ENCODE measurements at places on chromosomes 3 and 15.

DNA sequence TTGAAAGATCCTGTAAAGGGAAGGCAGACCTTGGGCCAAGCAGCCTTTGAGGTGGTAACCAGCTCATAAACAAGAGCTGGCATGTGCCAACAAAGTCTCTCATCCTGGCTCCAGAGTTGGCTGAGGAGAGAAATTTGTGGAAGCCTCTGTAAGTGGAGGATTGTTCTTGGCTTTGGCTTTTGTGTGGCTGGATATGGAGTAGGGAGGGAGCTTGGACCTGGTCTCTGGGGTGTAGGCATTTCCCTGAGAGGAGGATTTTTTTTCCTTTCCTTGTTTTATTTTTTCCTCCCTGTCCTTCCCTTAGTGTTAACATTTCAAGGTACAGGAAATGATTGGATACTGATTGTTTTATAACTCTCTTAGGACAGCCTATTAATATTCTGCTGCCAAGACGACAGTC is 60.8 kb downstream of the ZNF609 start:
- H3K27me3 ChIP-seq, result no peaks in the 10 kb centered on the region
- DNase-seq, result no peak
- H3K36me3 ChIP-seq, result no peaks in the 10 kb centered on the region
- no peak overlapping the region for H3K4me3 ChIP-seq
- H3K4me1 ChIP-seq, result peaks cover 8% of the 10 kb centered on the region

- no peak for DNase-seq
- no peaks in the 10 kb centered on the region for H3K36me3 ChIP-seq
- H3K4me3 ChIP-seq, result no peak overlapping the region
- H3K27me3 ChIP-seq, result peaks cover 2% of the 10 kb centered on the region
- H3K27ac ChIP-seq, result no peak overlapping the region
- H3K4me1 ChIP-seq, result no peaks in the 10 kb centered on the region
Measured at GRCh38 chr3:65362688-65363087, 674.9 kb upstream of the ADAMTS9 start.

- peaks cover 19% of the 10 kb centered on the region for H3K4me1 ChIP-seq
- peak overlapping the region; percentile 31 for H3K4me3 ChIP-seq
- peak overlapping the region; percentile 37 for H3K27ac ChIP-seq
- H3K27me3 ChIP-seq, result no peaks in the 10 kb centered on the region
Measured at GRCh38 chr3:4584456-4585249, 91.5 kb downstream of the ITPR1 start.

GRCh38 chr3:155500194-155500818 is 206.8 kb upstream of the STRIT1 start:
- H3K4me1 ChIP-seq, result no peaks in the 10 kb centered on the region
- H3K4me3 ChIP-seq, result no peak overlapping the region
- no peaks in the 10 kb centered on the region for H3K27me3 ChIP-seq
- no peaks in the 10 kb centered on the region for H3K36me3 ChIP-seq
- DNase-seq, result no peak

- no peaks in the 10 kb centered on the region for H3K36me3 ChIP-seq
- peak overlapping the region; percentile 84 for H3K27ac ChIP-seq
- peaks cover 28% of the 10 kb centered on the region for H3K4me1 ChIP-seq
- no peaks in the 10 kb centered on the region for H3K27me3 ChIP-seq
Measured at GRCh38 chr3:189324538-189325138, 152.9 kb downstream of the TPRG1 start.

GRCh38 chr3:141525814-141526213 is 39.0 kb downstream of the RASA2 start:
- no peaks in the 10 kb centered on the region for H3K27me3 ChIP-seq
- H3K4me1 ChIP-seq, result peaks cover 60% of the 10 kb centered on the region
- H3K27ac ChIP-seq, result peak overlapping the region; percentile 36
- peaks cover 28% of the 10 kb centered on the region for H3K36me3 ChIP-seq
- DNase-seq, result no peak

DNA sequence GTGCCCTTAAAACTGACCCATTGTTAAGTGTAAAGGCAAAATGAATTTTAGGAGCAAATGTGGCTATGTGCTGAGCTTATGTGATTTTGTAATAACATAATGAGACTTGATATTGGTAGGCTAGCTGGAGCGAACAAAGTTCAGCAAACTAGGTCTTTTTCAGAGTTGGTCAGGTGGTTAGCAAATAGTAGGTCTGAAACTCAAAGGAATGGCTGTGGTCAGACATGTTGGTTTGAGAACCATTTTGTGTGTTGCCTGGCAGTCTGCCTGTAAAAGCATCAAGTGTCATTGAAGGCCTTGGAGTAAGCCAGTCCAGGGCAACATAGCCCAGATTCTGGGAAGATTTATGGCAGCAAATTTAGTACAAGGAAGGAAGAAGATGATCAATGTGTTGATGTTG is 16.4 kb downstream of the FBXO22 start:
- H3K27ac ChIP-seq, result no peak overlapping the region
- no peak overlapping the region for H3K4me3 ChIP-seq
- no peak for DNase-seq

- H3K27ac ChIP-seq, result no peak overlapping the region
- DNase-seq, result no peak
- no peaks in the 10 kb centered on the region for H3K27me3 ChIP-seq
- no peaks in the 10 kb centered on the region for H3K4me1 ChIP-seq
- no peak overlapping the region for H3K4me3 ChIP-seq
Measured at GRCh38 chr15:55907797-55908196, 85.6 kb downstream of the NEDD4 start.

DNA sequence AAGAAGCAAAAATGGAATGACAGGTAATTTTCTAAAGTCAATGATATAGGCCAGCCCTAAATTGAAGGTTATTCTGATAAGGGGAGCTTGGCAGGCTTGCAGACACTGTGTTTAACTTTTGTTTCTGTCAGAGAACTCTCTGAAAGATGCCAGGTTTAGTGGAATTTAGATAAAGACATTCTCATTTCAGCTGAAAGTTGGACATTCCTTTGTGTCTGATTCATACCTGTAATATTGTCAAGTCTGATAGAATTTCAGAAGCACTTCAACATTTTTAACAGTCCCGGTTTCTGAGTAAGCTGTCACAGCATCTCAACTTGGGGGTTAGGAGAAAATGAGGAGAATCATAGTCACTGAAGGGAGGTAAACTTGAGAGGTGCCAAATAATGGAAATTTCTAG is 84.0 kb downstream of the DIPK2A start:
- no peak overlapping the region for H3K4me3 ChIP-seq
- H3K4me1 ChIP-seq, result no peaks in the 10 kb centered on the region
- DNase-seq, result no peak

GRCh38 chr3:187743195-187744141 is 1.8 kb downstream of the BCL6 start:
- H3K4me3 ChIP-seq, result peak overlapping the region; percentile 83
- no peaks in the 10 kb centered on the region for H3K27me3 ChIP-seq
- peak overlapping the region; percentile 98 for H3K27ac ChIP-seq

- no peaks in the 10 kb centered on the region for H3K27me3 ChIP-seq
- H3K27ac ChIP-seq, result no peak overlapping the region
- no peak overlapping the region for H3K4me3 ChIP-seq
- no peaks in the 10 kb centered on the region for H3K36me3 ChIP-seq
Measured at GRCh38 chr3:172343979-172344378, 104.3 kb downstream of the GHSR start.

GRCh38 chr3:39109086-39109485 is 1.6 kb downstream of the TTC21A start:
- H3K27me3 ChIP-seq, result no peaks in the 10 kb centered on the region
- H3K27ac ChIP-seq, result no peak overlapping the region
- H3K4me1 ChIP-seq, result peaks cover 37% of the 10 kb centered on the region
- no peak overlapping the region for H3K4me3 ChIP-seq
- no peaks in the 10 kb centered on the region for H3K36me3 ChIP-seq

DNA sequence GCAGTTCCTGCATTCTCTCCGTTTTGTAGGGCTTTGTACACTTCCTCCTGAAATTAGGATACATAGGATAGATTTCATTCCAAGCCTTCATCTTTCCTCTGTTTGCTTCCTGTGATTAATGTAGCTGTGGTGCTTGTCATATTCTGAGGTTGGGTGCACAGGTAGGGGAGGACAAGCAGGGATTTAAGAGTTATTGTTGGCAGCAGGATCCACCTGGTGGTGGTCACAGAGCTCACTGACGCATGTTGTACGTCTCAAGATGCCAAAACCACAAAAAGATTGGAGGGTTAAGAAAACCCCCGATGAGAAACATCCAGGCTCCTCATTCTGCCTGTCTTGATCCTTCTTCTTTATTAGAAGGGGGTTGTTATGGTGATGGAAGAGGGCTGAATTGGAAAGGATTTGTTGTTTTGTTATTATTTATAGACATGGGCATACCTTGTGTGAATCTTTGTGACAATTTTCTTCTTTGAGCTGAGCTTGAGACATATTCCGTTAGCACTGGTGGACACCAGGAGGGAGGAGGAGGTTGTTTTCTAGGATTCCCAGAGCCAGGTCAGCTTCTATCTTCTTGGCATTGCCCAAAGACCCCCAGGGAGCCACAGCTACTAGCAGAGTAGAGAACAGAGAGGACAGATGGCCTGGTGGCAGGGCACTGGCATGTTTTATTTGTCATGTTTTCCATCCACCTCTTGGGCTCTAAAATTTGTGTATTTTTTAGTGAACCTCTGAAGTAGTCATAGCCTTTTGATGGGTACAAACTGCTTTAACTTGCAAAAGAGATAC is 57.7 kb upstream of the LARS2 start:
- H3K4me3 ChIP-seq, result no peak overlapping the region
- H3K27me3 ChIP-seq, result no peaks in the 10 kb centered on the region
- no peak for DNase-seq
- H3K27ac ChIP-seq, result no peak overlapping the region
- H3K4me1 ChIP-seq, result no peaks in the 10 kb centered on the region

- no peak overlapping the region for H3K27ac ChIP-seq
- H3K27me3 ChIP-seq, result no peaks in the 10 kb centered on the region
- DNase-seq, result no peak
- no peaks in the 10 kb centered on the region for H3K4me1 ChIP-seq
- no peaks in the 10 kb centered on the region for H3K36me3 ChIP-seq
Measured at GRCh38 chr3:122409446-122409845, 6.4 kb downstream of the WDR5B start.

DNA sequence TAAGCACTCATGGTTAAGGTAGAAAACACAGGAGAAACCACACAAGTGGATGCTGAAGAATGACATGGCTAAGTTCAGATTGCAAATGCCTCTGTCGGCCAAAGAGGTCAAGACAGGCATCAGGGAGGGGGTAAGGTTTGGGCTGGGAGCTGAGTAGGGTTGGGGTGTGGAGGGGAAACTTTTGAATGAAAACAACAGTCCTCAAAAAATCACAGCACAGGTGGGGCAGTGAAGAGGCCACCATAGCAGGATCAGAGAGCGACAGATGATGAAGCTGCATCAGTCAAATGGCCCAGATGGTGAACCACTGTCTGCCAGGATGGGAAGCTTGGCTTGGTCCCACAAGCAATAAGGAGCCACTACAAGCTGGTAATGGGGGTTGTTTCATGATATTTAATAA is 74.9 kb downstream of the ADCY5 start:
- no peak overlapping the region for H3K4me3 ChIP-seq
- H3K27ac ChIP-seq, result no peak overlapping the region
- H3K4me1 ChIP-seq, result no peaks in the 10 kb centered on the region
- no peaks in the 10 kb centered on the region for H3K36me3 ChIP-seq
- no peak for DNase-seq

DNA sequence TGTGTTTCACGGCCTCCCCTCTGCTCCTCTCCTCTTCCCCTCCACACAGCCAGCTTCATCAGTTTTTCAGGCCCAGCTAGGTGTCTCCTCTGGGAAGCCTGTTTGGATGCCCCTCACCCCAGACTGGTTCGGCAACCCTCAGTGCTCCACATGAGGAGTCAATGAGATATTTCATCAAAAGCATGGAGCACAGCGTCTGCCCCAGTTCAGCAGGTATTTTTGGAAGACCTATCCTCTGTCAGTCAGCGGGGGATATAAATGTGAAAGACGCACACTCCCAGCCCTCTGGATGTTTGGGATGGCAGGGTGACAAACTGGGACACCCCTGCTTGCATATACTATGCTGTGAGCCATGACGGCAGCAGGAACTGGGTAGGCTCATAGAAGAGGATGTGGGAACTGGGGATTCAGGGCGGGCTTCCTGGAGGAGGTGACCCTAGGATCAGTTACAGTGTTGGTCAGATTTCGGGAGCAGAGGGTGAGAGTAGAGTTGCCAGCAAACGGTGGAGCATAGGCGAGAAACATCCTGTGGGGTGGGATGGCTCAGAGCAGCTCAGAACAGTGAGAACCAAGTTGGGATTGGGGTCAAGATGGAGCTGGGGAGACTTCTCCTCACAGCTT is 42.9 kb downstream of the PXYLP1 start:
- peaks cover 25% of the 10 kb centered on the region for H3K4me1 ChIP-seq
- H3K27ac ChIP-seq, result no peak overlapping the region
- H3K27me3 ChIP-seq, result no peaks in the 10 kb centered on the region
- no peak for DNase-seq

DNA sequence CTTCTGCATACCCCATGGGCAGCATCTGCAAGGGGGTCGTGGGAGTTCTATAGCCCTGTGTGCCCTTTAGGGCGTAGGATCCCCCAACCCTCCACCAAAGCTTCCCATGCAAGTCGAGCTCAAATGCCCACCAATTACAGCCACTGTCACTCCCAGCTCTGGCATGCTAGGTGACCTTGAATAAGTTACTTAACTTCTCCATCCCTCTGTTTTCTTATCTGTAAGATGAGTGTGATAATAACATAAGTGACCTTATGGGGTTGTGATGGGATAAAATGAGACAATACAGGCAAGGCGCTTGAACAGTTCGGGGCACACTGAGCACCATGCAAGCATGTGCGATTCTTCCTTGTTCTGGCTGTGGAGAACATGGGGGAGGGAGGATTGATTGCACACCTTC is 74.8 kb upstream of the POMGNT2 start:
- no peaks in the 10 kb centered on the region for H3K36me3 ChIP-seq
- no peak overlapping the region for H3K4me3 ChIP-seq
- H3K4me1 ChIP-seq, result peaks cover 53% of the 10 kb centered on the region
- no peaks in the 10 kb centered on the region for H3K27me3 ChIP-seq
- no peak for DNase-seq

- no peaks in the 10 kb centered on the region for H3K36me3 ChIP-seq
- H3K4me1 ChIP-seq, result no peaks in the 10 kb centered on the region
- DNase-seq, result no peak
- no peak overlapping the region for H3K27ac ChIP-seq
- H3K27me3 ChIP-seq, result no peaks in the 10 kb centered on the region
Measured at GRCh38 chr15:88835119-88835518, 31.9 kb downstream of the ACAN start.

GRCh38 chr3:138303474-138303873 is 26.2 kb downstream of the NME9 start:
- no peak overlapping the region for H3K4me3 ChIP-seq
- no peaks in the 10 kb centered on the region for H3K4me1 ChIP-seq
- no peak overlapping the region for H3K27ac ChIP-seq
- H3K36me3 ChIP-seq, result peaks cover 3% of the 10 kb centered on the region
- no peak for DNase-seq
- no peaks in the 10 kb centered on the region for H3K27me3 ChIP-seq

DNA sequence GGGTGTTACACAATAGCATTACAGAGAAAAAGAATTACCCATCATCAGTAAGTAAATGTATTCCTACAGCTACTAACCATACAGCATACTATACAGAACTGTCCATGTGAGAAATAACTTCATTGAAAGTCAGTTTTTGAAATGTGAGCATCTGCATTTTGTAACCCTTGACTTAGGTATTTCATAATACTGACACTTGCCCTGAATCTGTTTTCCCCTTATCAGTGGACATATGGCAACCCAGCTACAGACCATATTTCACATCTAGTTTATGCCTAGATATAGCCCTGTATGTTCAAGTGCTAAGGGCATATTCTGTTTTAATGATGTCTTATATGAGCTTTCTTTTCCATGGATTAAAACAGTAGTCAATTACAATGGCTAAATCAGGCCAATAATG is 297.6 kb downstream of the TBC1D5 start:
- H3K27me3 ChIP-seq, result no peaks in the 10 kb centered on the region
- no peak for DNase-seq
- no peaks in the 10 kb centered on the region for H3K4me1 ChIP-seq
- H3K36me3 ChIP-seq, result no peaks in the 10 kb centered on the region
- H3K4me3 ChIP-seq, result no peak overlapping the region

Data from T-cell (primary cell).